Bronchial epithelial cell (primary cell): ENCODE measurements at places on chromosomes 6 and 20. TPM values are rescaled to one million over a fixed set of nuclear protein-coding genes. Genes with fewer than 3 reads are reported as not detected.

DNA sequence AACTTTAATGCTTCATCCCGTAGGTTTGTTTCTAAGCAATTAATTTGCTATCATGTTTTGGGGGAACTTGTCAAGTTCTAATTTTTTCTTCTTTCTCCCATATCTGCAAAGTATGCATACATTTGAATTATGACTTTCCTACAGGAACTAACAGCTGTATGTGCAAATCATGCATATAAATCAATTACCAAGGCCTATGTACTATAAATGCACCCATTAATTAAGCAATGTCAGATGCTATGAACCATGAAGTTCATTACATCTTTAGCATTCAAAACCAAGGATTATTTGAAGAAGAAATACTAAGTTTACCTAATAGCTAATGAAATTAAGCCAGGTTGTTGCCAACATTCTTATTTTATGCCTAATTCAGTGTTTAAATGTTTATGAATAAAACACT, 851.3 kb downstream of the TFAP2A start:
- DNase-seq = no peak

DNA sequence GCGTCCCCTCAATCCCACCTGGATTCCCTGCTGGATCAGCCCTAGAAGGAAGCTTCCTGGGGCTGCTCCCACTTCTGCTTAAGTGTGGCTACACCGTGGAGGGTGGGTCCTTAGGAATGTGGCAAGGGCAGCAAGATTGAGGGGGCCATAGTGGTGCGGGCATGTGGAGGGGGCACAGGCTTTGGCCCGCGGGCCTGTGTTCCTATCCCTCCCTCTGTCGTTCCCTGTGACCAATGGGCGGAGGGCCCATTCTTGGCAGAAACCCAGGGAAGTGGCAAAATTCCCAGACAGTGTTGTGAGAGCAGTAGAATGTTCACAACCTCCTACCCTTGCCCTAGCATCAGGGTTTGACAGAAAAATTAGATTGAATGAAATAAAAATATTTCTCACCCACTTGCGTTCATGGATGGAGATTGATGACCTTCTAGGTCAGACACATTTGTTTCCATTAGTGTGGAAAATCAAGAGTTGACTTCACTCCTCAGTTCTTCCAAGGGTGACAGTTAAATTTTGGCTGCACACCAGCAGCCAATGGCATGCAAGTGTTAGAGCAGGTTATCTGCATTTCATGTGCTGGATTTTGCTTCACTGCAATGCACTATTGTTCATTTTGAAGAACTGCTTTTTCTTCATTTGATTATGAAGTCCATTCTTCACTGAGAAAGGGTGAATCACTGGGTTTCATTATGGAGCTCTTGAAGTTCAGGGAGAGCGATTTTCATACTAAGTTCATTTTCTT, 49.3 kb upstream of the AHI1 start:
- DNase-seq = no peak

- DNase-seq = no peak
These were observed 12.2 kb upstream of the C6orf132 start for GRCh38 chr6:42154461-42155209.

- peak; percentile 50 for DNase-seq
These were observed 229.8 kb downstream of the HAO1 start for GRCh38 chr20:7710440-7710839.

- DNase-seq = peak; percentile 10
These were observed 26.2 kb downstream of the SLC16A10 start for GRCh38 chr6:111113336-111114086.

GRCh38 chr20:18743665-18744440, 69.7 kb upstream of the SCP2D1 start:
- DNase-seq = peak; percentile 42

DNA sequence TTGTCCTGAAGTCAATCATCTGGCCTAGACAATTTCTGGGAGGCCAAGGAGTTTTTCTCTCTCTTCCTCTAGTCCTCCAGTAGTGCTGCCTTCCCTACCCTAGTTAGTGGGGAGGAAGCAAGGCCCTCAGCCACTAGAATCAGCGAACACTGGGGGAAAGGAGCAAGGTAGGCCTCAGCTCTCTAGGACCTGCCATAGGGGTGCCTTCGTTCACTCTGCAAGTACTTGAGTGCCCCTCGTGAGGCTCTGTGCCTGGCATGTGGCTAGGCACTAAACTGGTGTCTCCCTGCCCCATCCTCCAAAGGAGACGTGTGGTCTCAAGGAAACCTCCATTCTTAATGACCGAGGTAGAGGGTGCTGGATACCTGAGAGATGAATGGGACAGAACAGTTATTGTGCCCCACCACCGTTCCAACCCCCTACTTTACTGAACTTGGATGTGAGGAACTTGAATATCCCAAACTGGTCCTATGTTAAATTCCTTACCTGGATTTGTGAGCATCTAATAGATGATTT, 1.1 kb downstream of the DEF6 start:
- no peak for DNase-seq

GRCh38 chr6:108562503-108562993, 1.8 kb downstream of the FOXO3 start:
- peak; percentile 90 for DNase-seq

GRCh38 chr6:52297433-52297832, 12.9 kb upstream of the MCM3 start:
- DNase-seq = no peak

DNA sequence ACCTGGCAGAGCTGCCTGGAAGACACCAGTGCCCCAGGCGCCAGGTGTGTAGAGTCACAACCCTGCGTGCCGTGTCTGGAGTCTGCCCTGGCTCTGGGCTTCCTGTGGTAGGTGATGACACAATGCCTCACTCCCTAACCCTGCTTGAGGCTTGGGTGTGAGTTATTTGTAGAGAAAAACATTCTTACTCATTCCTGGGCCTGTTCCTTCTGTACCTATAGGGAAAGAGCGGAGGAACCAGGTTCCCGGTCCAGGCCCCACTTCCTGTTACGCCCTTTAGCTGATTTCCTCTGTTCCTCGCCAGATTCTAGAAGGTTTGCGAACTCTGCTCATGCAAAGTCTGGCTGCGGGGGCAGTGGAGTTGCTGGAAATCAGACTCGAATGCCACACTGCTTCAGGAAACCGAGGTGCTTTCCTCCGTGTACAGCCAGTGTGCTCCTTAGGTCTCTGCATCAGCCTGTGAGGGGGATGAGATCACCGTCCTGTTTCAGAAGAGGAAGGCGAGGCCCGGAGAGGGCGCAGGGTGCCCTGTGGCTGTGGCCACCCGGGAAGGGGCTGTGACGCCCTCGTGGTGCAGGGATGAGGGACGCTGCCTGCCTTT, 67.1 kb upstream of the DUSP22 start:
- peak; percentile 98 for DNase-seq

- no peak for DNase-seq
These were observed 447.9 kb upstream of the OPRM1 start for GRCh38 chr6:153591159-153591558.

Gene RAD21L1
- under 0.01 TPM in 1 of 2 replicates, not detected in the other for total RNA-seq

Gene RSPO4
- not detected in 2 replicates for total RNA-seq

Gene SAMD5
- total RNA-seq = 2.6 and 3.1 TPM in 2 replicates
